Panc1 (cell line): ENCODE measurements at places on chromosomes 12 and 14. TPM values are rescaled to one million over a fixed set of nuclear protein-coding genes. Genes with fewer than 3 reads are reported as not detected.

Gene SOAT2
- not detected for total RNA-seq

DNA sequence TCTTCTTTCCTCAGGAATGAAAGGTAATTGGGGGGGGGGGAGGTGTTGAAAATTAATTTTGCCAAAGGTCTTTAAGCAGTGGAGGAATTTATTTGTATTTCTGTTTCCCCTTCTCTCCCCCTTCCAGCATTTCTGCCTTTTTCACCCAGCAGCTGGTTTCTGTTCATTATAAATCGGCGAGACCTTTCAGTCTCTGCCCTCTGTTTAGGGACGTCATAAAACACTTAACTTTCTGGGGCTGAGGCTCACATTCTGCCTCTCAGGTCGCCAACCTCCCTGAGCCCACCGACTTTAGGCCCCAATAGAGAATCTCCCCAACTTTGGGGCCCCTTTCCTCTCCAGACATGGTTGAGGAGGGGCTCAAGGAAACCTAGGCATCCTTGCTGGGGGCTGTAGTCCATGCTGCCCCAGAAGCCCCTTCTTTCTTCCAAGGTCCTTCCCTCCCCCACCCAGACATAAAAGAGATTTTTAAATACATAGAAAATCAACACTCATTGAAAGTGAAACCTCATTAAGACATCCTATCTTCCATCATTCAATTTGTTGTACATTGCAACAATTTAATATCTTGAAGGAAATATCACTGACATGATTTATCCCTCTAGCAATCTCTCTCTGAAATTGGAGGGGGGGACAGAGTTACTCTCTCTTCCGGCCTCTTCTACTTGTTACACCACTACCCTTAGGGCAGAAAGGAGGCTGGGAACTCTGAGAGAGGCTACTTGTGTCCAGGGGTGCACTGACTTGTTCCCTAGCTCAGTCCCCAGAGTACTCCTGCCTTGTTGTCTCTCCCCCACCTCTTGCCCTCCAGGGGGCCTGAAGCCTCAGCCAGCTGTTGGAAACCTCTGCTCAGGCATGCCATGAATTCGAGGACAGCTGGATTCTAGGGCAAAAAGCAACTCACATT is 2.5 kb upstream of the HOXC6 start:
- no peak for DNase-seq

GRCh38 chr14:89409961-89410360 is 7.1 kb downstream of the FOXN3 start:
- DNase-seq: no peak

Gene CCDC196
- total RNA-seq: not detected

- no peak for DNase-seq
Measured at GRCh38 chr12:104578453-104578852, 121.7 kb downstream of the CHST11 start.

DNA sequence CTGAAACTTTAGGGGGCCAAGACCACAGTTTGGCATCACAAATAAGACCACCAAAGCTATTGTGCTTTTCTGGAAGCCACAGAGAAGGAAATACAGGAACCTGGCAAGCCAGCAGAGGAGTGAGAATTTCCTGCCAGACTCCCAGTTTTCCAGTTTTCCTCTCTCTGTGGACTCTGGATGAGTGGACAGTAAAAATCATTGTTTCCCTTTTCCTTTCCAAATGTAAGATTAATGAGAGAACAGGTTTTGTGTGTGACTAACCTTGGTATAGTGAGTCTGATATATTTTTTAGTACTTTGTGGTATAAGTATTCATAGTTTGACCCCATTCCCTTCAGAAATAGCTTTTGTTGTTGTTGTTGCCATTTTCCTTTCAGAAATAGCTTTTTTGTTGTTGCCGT is 2.6 kb upstream of the TAC3 start:
- DNase-seq: no peak

Gene ERG28
- total RNA-seq: 23.1 TPM

Gene MYF6
- not detected for total RNA-seq

GRCh38 chr12:29224572-29224971 is 75.5 kb downstream of the FAR2 start:
- no peak for DNase-seq

Gene P2RX2
- total RNA-seq: 1.2 TPM

GRCh38 chr14:69553252-69553651 is 21.4 kb downstream of the CCDC177 start:
- no peak for DNase-seq
